SK-MEL-5 (cell line): ENCODE measurements at places on chromosomes 2 and 18.

GRCh38 chr2:102449370-102449974, 23.6 kb upstream of the SLC9A4 start:
- DNase-seq: peak; percentile 52

- no peak for DNase-seq
Measured at GRCh38 chr18:24674200-24674599, 213.8 kb downstream of the HRH4 start.

- DNase-seq: no peak
Measured at GRCh38 chr2:9814129-9814868, 29.0 kb upstream of the TAF1B start.

DNA sequence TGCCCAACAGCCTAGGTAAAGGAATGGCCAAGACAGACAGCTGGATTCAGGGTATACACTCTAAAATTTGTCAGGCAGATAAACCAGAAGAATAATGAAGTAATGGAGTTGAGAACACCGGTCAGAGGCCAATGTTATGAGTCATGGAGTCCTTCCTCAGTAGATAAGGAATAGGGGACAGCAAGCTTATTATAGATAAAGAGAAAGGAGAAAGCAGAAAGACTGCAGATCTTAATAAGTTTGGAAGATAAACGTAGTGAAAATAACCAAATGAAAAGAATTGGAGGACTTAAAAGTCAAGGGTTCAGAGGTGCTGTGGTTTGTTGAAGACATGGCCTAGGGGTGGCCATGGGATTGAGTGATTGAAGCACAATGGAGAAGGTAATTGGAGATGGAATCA, 63.5 kb upstream of the NFE2L2 start:
- DNase-seq: no peak

DNA sequence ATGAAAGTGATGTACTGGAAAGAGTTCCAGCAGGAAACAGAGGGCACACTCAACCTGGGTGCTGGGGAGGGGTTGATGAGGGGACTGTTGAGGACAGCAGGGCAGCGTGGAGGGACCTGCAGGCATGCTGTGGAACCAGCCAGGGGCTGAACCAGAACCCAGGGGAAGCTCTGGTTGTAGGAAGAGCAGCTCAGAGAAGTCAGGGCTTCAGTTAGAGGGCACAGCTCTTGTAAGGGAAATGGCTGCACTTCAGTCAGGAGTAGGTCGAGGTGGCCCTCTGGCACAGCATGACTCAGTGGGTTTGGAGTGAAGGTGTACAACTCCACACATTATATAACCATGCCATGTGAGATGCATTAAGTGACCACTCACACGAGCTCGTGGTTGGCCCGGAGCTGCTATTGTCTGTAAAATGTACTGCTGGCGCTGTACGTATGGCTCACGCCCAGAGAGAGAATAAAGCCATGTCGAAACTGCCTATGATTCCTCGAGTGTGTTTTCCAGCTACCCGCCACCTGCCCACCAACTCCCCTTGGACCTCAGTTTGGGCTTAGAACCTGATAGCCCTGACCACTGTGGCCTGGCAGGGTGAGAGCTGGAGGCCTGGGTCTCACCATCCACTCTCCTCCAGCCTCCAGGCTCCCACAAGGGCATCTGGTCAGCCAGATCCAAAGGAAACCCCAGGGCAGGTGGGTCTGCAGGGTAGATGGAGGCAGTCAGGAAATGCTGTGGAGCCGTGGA, 136.5 kb upstream of the HS6ST1 start:
- no peak for DNase-seq

DNA sequence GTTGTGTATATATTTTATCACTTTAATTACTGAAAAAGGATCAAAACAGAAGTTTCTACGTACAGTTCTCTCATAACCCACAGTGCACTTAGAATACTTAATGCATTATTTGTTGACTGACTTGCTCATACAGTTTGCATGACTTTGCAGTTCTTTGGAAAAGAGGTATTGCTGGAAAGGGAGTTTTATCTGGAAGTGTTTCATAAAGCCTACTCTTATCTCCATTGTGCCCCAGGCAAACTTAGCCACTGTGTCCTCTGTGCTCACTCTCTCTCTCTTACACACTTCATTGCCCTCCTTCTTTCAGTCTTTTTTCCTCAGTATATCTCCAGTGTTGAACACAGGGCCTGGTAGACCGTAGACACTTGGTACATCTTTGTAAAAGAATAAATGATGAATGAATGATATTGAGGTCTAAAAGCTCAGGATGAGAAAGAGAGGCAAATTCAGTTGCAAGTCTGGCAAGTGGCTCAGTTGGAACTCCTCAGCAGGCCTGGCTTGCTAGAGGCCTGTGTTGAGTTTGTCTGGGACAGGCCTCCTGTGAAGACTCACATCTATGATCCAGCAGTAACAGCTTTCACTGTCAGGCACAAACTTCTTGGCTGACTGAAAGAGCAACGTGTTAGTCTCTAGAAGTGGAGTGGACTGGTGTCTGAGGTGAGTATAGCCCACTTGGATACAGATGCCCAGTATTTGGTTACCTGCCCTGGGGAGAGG, 56.1 kb downstream of the SETBP1 start:
- peak; percentile 41 for DNase-seq

- DNase-seq: no peak
Measured at GRCh38 chr2:20145497-20146193, 79.3 kb downstream of the SDC1 start.

- no peak for DNase-seq
Measured at GRCh38 chr2:241140445-241140840, 8.8 kb downstream of the PASK start.

GRCh38 chr2:218187296-218188015, 20.7 kb upstream of the CXCR1 start:
- no peak for DNase-seq

DNA sequence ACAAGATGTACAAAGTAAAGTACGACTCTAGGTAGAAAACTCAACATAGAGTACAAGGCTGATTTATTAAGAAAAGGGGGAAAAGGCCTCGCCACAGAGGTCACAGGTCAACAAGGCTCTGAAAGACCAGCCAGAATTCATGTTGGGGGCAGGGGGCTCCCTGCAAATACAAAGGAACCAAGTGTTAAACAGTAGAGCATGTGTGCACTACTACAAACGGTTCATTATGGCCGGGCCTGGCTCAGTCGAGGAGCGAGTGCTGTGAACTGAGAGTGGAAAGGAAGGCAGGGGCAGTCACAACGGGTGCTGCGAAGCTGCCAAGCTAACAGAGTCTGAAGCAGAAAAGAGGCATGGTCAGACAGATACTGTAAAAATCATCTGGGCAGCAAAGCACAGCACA, 77.1 kb downstream of the MBOAT2 start:
- DNase-seq: peak; percentile 37

- no peak for DNase-seq
Measured at GRCh38 chr2:112876971-112877361, 34.0 kb upstream of the IL37 start.

- DNase-seq: no peak
Measured at GRCh38 chr2:128472789-128473174, 154.1 kb upstream of the HS6ST1 start.

DNA sequence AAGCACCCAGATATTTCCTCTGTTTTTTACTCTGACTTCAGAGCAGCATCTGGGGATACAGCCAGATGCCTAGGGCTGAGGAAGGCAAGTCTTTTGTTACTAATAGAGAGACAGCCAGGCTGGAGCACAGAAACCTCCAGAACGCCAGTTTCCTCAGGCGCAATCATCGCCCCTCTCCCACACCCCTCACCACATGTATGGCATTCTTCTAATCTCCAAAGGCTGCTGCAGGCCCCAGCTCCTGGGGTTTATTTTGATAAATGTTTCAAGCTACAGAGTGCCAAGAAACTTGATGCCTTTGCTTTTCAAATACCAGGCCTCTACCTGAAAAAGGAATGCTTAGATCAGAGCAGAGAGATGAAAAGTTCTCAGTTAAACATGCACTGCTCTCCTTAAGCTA, 283.6 kb downstream of the RBM43 start:
- no peak for DNase-seq

DNA sequence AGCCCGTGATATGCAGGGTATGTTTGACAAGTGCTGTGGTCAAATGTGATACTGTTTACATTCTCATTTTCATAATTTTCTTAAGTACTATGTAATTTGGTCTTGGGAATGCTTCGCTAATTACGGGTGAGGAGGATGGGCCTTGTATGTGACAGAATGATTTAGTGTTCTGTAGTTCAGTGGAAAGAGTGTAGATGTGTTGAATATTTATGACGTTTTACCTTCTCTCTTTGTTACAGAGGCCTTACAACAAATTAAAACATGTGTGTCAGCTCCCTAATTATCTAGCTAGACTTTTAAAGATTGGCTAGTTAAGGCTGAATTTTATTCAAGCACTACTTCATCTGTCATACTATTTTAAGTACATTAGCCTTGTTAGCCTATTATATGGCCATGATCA, 10.6 kb upstream of the CHRNA1 start:
- DNase-seq: no peak

DNA sequence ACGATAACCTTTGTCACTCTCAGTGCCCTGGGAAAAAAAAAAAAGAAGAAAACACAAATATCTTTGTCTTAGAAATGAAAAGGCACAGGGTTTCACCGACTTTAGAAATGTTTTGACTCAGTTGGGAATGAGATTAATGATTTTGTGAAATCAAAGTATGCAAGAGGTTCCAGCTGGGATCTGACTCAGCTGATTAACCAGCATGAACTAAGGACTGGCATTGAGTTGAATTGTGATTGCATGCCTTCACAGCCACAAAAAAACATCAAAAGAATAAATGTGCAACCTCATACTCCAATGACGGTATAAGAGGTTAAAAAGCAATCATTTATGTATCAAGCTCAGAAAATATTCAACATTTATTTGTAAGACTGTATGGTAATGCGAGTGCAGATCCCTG, 566.6 kb upstream of the DSEL start:
- no peak for DNase-seq

- no peak for DNase-seq
Measured at GRCh38 chr2:73938718-73939352, 12.2 kb downstream of the DGUOK start.

- no peak for DNase-seq
Measured at GRCh38 chr2:238879621-238880377, 31.9 kb downstream of the TWIST2 start.

DNA sequence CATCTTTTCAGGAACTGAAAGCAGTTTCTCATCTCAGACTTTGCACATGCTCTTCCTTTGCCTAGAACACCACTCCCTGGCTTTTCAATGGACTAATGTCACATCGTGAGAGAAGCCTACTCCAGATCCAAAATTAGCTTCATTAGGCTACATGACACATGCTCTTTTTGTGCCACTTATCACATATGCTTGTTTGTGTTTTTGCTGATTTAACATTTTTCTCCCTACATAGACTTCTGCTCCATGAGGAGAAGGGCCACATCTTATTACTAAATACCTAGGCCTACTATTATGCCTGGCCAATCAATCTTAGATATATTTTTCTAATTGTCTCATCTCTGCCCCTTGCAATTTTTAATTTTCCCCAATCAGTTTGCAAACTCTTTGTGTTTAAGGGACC, 186.4 kb upstream of the LHCGR start:
- DNase-seq: no peak

- no peak for DNase-seq
Measured at GRCh38 chr2:199370150-199370780, 87.5 kb downstream of the SATB2 start.

GRCh38 chr2:27214941-27215340, 2.2 kb upstream of the CAD start:
- DNase-seq: no peak

DNA sequence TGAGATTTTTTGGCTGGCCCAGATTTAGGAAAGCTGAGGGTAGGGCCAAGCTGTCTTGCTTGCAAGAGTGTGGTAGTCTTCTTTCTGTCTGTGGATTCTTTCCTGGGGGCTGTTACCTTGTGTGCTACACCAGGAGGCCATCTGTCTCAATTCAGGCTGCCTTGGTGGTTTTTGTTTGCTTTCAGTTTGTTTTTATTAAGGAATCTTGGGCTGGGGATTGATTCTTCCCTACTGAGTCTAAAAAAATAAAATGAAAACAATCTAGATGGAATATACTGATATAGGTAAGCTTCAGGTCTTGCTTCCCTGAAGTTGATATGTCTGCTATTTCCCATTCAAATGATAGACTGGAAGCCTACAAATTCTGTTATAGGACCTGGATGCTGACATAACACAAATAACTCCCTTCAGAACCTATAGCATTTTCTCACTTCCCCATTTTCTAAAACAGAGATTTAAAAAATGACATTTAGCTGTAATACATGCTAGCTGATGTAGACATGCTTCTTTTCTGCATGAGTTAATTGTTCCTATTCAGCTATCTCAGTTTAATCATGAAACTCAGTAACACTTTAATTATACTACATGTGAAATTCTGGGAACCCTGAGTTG, 5.3 kb downstream of the LHCGR start:
- no peak for DNase-seq

GRCh38 chr2:222561817-222562645, 93.9 kb downstream of the FARSB start:
- peak; percentile 85 for DNase-seq

DNA sequence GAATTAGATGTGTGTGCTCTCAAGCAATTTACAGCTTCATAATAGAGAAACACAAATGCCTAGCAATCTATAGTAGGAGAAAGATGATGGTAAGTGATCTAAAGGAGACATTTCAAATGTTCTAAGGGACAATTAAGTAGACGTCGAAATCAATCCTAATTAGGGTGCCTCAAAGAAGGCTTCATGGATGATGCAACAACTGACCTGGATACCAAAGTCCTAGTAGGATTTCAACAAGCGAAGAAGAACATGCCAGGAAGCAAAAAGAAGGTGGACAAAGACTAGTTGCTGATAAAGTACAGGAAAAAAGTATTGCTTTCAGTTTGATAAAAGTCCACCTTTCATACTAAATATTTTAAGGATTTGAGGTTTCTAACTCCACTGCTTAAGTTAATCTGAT, 12.5 kb downstream of the FIGN start:
- no peak for DNase-seq

DNA sequence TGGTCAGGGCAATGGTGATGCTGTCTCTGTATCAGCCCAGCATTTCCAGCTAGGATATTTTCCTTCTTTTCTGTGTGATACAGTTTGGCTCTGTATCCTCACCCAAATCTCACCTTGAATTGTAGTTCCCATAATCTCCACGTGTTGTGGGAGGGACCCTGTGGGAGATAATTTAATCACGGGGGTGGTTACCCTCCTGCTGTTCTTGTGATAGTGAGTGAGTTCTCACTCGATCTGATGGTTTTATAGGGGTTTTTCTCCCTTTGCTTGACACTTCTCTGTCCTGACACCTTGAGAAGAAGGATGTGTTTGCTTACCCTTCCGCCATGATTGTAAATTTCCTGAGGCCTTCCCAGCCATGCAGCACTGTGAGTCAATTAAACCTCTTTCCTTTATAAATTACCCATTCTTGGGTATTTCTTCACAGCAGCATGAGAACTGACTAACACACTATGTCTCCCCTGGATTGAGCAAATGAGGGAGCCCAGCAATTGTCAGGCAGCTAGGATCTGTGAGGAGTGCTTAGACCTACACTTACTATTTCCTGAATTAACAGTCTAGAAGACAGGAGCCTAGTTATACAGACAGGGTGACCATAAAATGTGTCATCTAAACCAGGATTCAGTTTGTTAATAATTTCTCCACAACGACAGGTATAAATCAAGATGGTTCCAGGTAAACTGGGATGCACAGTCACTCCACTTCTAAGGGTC, 6.0 kb downstream of the SCN2A start:
- DNase-seq: no peak

- DNase-seq: no peak
Measured at GRCh38 chr2:79758749-79759282, 246.0 kb downstream of the CTNNA2 start.

GRCh38 chr18:70461323-70462077, 172.7 kb downstream of the SOCS6 start:
- DNase-seq: no peak

GRCh38 chr2:134738141-134738870, 19.5 kb upstream of the TMEM163 start:
- DNase-seq: no peak

GRCh38 chr18:22172120-22172582, 2.8 kb downstream of the GATA6 start:
- no peak for DNase-seq
